RWPE1 (cell line): ENCODE measurements at places on chromosomes 5 and 9.

DNA sequence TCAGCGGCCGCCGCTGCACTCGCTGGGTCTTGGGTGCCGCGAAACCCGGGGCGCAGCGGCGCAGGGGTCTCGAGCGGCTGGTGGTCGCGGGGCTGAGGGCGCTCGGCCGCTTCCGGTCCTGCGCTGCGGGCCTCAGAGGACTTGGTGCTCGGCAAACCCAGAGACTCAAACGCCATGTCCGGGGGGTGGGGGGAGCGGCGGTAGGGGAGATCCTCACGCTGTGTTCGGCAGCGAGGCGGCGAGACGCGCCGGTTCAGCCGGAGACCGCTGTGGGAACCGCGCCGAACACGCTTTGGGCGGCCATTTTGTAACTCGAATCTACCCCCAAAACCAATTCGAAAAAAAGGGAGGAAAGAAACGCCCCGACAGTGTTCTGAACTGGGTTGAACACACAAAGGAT, 317.5 kb upstream of the CDH18 start:
- no peak for DNase-seq

DNA sequence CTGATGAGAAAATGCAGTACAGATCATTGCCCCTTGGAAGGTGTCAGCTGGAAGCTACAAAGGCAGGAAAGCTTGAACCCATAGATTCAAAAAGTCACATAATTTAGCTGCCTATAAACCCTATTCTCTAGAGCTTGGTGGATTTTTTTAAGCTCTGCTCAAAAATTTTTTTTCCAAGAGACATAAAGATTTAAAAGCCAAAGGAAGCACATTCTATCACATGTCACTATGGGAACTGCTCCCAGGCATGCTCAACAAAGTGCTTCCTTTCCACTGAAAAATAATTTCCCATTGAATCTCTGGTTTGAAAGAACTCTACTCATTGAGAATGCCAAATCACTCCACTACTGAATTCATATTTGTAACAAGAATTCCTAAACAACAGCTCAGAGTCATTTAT, 419.8 kb downstream of the CETN3 start:
- DNase-seq = no peak

- no peak for DNase-seq
Observed at GRCh38 chr9:8371686-8372085, 572.1 kb upstream of the DMAC1 start.

GRCh38 chr5:81239613-81240012, 6.5 kb downstream of the CKMT2 start:
- DNase-seq = no peak

- DNase-seq = no peak
Observed at GRCh38 chr5:160978944-160979343, 126.9 kb upstream of the ATP10B start.

- no peak for DNase-seq
Observed at GRCh38 chr9:124254261-124254682, 3.5 kb upstream of the NEK6 start.

DNA sequence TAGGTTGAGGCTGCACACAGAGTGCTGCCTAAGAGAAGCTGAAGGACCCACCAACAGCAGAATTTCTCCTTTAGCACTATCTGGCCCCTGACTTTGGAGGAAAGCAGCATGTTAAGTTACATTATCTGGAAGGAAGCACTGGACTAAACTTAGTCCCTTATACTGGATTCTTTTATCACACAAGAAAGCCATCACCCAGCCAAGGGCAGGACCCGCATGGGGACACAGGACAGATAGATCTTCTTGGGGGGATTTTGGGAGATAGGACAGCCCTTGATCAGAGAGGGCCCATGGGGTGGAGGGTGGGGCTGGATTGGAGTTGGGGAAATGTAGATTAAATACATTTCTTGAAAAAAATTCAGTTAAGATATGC, 14.4 kb downstream of the ANKRD33B start:
- DNase-seq = no peak
